ENCODE measurements at places on chromosomes 1 and 21.

- no peak for DNase-seq
These were observed 25.0 kb upstream of the RD3 start for GRCh38 chr1:211517006-211517405.

GRCh38 chr1:235972311-235972689 lies 92.6 kb downstream of the NID1 start:
- no peak for DNase-seq

- no peak for DNase-seq
These were observed 22.5 kb downstream of the MMEL1 start for GRCh38 chr1:2610036-2610959.

GRCh38 chr1:58927722-58928085 lies 143.9 kb upstream of the JUN start:
- DNase-seq: no peak

DNA sequence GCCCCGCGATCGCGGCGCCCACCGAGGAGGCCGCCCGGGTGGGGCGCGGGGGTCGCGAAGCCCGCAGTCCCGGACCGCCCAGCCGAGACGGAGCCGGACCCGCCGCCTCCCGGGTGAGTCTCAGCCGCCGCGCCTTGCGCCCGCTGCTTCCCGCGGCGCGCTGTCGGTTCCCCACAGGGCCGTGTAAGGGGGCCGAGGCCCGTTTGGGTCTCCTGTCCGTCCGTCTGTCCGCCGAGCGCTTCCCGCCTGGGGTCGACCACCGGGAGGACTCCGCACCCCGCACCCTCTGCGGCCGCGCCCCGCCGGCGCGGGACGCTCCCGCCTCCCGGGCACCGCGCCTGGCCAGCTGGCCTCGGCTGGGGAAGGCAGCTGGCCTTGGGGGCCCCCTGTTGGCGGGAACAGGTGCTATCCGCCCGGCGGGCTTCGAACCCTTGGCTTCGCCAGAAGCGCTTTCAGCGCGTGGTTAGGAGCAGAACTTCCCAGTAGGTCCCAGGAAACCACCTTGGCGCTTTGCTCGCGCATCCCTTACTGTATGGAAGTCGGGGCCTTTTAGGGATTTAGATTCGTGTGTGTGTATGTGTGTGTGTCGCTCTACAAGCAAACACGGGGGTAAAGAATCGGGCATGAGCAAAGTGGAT lies 414 bp downstream of the TMEM51 start:
- peak; percentile 85 for DNase-seq

DNA sequence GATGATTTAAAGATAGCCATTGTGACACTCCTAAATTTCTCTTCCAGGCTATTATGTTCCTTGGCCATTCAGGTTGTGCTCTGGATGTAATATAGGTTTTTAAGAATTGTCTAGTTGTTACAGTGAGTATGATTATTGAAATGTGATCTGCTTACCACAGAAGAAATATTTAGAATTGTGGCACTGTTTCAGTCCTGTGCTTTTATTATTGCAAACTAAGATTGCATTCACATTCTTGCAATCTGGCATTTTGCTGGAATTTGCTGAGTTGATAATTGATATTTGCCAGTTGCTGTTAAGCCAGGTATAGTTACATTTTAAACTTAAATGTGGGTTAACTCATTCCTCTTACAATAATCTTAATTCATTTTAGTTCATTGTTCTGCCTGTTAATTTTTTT lies 22.3 kb downstream of the EXO1 start:
- DNase-seq: no peak

GRCh38 chr21:35633501-35633900 lies 426.8 kb downstream of the SETD4 start:
- no peak for DNase-seq

GRCh38 chr1:210323957-210324356 lies 4.7 kb upstream of the HHAT start:
- no peak for DNase-seq

GRCh38 chr1:47727697-47728085 lies 269.5 kb downstream of the TRABD2B start:
- DNase-seq: no peak

GRCh38 chr1:207081088-207081487 lies 7.6 kb upstream of the C4BPB start:
- DNase-seq: no peak

DNA sequence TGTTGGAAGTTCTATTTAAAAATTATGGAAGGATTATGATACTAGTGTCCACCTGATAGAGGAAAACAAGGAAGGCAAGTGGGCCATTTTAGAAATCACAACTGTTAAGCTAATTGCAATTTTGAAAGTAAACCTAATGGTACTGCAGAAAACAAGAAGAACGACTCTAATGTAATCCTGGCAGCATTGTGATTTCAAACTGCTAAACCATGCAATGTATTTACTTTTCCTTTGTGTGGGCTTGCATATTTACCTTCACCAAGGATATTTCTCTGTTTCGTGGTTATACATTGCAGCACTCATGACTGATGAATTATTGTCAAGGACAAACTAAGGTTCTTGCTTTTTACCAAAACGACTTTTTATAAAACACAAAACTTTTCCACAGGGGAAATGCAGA lies 88.1 kb downstream of the TM2D1 start:
- no peak for DNase-seq

DNA sequence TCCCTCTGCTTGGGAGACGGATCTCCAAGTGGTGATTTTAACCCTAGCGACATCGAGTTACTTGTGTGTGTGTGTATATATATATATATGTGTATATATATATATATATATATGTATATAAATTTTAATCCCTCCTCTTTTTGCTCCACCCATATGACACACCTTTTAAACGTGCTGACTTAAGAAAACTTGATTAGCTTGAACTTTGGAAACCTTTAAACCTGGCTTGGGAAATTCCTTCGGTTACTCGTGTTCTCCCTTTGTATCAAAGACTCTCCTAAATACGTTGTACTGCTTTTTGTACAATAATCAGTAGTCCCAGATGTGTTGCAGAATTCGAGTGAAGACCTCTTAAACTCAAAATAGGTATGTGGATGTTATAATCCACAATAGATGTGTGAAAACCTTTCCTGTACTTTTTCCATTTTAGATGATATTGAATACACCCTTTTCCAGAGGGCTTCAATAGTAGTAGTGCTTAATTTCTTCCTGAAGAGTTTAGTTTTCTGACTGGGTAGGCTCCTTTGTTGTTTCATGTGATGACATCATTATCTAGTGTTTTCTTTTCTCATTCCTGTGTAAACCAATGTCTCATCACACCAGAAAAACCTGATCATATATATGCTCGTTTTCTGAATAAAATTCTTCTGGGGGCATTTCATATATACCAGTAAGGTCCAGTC lies 1.4 kb downstream of the RNF11 start:
- no peak for DNase-seq

DNA sequence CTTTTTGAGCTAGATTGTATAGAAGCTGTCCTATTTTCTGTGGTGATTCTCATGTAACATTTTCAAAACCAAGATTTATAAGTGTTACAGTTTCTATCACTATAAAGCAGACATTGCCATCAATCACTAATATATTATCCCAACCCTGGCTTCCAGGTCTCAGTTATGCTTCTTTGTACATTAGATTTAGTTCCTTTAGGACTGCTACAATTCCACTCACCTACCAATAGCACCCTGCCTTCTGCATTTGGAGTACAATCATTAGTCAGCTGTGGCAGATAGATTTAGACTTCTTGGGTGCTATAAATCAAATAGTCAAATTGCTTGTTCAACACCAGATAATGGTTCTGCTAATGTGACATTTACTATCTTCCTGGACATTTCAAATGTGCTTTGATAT lies 281.6 kb downstream of the BRINP3 start:
- DNase-seq: no peak

- no peak for DNase-seq
These were observed 105.0 kb downstream of the COP1 start for GRCh38 chr1:176101951-176102642.

DNA sequence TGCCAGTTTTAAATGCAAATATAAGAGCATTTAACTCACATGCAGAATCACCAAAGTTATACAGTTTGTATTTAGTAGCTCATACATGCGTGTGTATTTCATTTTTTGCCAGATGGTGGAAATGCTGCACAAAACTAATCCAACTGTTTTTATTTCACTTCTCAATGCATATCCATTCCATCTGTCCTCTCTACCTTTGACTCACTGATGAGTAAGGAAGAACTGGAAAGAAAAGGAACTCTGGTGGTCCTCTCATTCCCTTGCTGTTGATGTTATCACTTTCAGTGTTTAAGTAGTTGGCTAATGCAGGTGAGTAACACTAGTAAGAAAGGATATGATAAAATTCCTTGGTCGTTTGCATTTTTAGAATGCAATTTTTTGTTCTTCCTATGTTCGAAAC lies 5.7 kb upstream of the SLC1A7 start:
- DNase-seq: no peak

GRCh38 chr1:232209357-232209756 lies 420.6 kb downstream of the SIPA1L2 start:
- DNase-seq: no peak

- no peak for DNase-seq
These were observed 271.7 kb downstream of the NPHP4 start for GRCh38 chr1:5720484-5720883.

- no peak for DNase-seq
These were observed 28.9 kb downstream of the PLPPR5 start for GRCh38 chr1:98975810-98976209.

DNA sequence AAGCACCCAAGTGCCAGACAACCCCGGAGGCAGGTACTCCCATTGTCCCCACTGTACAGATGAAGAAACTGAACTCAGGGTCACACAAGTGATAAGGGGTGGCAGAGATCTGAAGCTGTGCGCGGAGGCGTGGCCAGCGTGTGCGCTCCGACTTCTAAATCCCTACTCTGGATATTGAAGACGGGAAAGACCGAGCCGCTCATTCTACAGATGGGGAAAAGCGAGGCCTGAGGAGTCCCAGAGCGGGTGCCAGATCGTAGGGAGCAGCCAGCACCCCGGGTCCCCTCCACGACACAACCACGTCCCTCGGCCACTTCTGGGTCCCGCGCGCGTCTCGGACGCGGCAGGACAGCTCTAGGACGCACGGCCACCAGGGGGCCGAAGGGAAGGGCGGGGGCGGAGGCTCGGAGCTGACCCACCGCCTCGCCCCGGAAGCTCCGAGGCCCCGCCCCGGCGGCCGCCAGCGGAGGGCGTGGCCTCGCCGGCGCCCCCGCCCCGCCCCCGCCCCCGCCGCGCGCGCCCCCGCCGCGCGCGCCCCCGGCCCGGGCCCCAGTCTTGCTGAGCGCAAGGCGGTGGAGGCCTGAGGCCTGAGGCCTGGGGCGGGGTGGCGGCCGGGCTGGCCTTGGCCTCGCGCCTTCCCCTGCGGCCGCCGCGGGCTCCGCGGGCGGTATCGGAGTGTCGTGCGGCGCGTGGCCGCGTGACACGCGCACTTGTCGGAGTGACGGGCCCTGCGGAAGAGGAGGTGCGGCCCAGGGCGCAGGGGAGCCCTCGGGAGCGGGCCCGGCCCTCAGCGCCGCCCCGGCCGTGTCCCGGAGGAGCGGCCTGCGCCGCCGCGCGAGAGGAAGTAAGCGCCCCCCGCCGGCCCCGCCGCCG lies at the start of gene H6PD:
Gene H6PD (plus strand): TSS at position 552 of the 873 bp plus-strand sequence. CDS start 10,161 bp downstream, outside the sequence.
- peak; percentile 86 for DNase-seq

DNA sequence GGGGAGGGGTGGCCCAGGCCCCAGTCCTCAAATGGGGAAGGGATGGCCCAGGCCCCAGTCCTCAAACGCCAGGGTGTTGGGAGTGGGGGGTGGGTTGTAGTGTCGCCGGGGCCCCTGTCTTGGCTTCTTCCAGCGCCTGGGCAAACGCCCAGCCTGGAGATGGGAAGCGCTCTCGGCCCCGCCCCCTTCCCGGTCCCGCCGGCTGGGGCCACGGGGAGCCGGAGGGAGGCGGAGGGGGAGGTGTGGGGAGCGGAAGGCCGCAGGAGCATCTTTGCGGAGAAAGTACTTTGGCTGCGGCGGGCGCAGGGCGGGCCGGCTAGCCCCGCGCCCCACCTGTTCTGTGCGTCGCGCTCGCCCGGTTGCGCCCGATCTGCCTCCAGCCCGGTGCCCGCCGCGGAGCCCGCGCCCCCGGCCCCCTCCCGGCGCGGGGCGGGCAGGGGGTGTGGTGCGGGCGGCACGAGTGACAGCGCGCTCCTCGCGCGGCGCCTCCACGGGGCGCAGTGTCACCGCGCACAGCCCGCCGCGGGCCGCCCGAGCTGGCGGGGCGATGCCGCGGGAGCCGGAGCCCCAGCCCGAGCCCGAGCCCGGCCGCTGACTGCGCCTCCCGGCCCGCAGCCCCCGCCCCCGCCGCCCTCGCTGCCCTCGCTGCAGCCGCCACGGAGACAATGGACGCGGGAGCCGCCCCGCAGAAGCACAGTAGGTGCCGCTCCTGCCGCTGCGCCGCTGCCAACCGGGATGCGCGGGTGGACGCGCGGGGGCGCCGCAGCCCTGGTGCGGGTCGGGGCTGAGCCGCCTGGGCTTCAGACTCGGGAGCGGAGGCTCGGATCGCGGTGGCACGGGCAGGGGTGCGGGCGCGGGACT lies 31.1 kb upstream of the PEX10 start:
- DNase-seq: peak; percentile 51

DNA sequence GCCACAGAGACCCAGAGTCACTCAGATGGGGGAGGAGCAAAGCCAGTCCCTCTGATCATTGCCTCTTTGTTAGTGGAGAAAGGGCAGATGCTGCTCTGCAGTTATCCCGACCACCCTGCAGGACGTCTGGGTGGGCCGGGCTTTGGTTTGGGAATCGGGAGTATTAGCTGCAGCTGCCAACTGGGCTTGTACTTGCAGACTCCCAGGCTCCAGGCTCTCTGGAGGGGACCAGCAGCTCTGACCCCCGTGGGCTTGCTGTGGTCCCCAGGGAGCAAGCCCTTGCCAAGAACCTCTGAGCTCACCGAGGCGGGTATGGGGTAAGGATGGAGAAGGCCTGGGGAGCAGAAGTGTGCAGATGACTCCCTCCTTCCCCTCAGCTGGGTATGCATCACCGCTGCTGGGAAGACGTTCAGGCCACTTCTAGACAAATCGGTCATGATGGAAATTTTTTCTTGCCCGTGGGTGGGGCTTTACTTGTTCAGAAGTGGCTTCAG lies 21.6 kb downstream of the MAPKAPK2 start:
- peak; percentile 81 for DNase-seq

DNA sequence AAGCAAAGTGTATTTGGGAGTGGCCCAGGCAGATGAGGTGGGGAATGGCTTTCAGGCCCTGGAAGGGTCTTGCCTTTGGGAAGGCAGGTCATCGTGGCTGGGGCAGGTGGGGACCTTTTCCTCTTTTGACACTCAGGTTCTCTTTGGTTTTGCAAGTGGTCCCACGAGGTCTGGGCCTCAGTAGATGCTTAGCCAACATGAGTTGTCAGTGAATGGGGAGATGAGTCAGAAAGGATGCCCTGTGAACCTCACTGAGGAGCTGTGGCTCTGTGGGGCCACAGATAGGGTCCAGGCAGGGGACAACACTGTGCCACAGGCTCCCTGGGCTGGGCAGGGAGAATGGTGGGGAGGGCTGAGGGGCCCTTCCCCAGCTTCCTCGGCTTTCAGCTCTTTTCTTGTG lies 19.0 kb downstream of the ARHGEF10L start:
- DNase-seq: no peak
